ENCODE measurements at places on chromosomes 3 and 15.
A peak's percentile ranks its signal among the peaks of the same experiment; 100 is the strongest.

DNA sequence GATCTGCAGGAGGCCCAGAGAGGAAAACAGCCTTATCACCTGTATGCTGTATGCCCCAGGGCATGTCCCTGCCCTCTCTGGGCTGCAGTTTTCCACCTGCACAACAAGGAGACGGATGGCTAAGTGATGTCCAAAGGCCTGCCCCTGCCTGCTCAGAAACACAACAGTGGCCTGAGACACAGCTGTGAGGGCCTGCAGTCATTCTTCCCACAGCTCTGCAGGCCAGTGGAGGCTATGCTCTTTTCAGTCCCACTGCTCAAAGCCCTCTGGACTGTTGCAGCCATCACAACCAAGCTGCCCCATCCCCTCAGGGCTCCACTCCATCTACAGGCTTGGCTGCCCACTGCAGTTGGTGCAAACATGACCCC lies 5.2 kb upstream of the TBC1D2B start:
- no peak for ATAC-seq

DNA sequence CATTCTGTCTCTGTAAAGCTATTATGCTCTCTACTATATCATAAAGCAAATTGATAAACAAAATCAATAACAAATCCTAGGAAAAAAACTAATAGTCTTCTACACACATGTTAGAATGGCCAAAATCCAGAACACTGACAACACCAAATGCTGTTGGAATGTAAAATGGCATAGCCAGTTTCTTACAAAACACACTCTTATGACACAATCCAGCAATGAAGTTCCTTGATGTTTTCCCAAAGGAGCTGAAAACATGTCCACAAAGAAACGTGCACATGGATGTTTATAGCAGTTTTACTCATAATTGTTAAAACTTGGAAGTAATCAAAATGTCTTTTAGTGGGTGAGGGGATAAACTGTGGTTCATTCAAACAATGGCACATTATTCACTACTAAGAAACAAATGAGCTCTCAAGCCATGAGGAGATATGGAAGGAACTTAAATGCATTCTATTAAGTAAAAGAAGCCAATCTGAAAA lies 32.7 kb downstream of the CADM2 start:
- no peak for ATAC-seq

GRCh38 chr3:115831864-115832263 lies 208.6 kb downstream of the GAP43 start:
- ATAC-seq = no peak

DNA sequence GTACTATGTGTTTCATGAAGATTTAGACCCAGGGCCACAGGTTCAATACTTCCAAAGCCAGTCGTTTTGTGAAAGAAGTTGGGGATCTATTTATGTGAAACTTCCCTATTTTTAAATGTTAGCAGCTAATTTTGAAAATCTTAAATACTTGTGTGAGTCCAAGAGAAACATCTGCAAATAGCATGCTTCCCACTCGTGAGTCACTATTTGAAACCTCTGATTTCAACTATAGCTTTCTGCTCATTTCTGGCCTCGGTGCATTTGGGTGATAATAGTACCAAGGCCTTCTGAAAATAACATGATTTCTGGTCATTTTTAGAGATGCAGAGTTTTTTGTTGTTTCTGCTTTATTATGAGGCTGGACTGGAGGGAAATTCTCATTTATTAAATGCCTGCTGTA lies 110.0 kb downstream of the OPA1 start:
- ATAC-seq = no peak

GRCh38 chr15:80404761-80405553 lies 775 bp downstream of the ARNT2 start:
- peak; percentile 69 for ATAC-seq

DNA sequence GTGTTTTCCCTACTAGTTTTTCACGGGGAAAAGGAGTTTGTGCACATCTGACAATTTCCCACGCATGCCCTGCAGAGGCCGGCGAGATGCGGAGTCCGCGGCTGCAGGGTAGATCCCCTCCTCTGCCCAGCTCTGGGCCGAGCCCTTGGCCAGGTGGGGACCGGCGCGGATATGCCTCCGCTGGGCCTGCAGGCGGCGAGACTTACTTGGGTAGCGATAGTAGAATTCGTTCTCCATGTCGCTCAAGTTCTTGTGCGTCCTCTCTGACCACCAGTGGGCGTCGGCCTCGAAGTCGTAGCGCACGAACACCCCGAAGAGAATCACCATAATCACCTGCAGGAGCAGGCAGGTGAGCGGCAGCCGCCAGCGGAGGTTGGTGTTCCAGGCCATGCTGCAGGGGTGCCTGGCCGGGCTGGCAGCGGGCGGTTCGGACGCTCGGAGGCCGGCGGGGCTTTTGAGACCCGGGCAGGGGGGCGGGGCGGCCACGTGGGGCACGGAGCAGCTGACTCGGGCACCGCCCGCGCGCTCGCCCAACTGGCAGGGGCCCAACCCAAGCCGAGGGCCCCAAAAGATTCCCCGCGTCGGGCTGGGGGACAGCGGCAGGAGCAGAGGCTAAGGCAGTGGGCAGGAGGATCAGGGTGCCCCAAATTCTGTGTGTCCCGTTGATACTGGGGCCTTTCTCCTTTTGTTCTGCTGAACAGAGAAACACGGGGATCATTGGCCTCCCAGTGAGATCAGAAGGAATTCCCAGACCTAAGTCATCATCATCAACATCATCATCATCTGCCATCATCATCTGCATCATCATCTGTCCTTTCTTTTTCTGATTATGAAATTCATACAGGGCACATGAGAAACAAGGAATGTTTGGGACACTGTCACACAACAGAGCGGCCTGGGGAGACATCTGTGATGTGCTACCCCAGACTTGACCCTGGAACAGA lies at the start of gene RHCG:
Gene RHCG (minus strand): TSS at position 429 of the 944 bp plus-strand sequence. CDS start 39 bp downstream, at position 390.
- no peak for ATAC-seq

DNA sequence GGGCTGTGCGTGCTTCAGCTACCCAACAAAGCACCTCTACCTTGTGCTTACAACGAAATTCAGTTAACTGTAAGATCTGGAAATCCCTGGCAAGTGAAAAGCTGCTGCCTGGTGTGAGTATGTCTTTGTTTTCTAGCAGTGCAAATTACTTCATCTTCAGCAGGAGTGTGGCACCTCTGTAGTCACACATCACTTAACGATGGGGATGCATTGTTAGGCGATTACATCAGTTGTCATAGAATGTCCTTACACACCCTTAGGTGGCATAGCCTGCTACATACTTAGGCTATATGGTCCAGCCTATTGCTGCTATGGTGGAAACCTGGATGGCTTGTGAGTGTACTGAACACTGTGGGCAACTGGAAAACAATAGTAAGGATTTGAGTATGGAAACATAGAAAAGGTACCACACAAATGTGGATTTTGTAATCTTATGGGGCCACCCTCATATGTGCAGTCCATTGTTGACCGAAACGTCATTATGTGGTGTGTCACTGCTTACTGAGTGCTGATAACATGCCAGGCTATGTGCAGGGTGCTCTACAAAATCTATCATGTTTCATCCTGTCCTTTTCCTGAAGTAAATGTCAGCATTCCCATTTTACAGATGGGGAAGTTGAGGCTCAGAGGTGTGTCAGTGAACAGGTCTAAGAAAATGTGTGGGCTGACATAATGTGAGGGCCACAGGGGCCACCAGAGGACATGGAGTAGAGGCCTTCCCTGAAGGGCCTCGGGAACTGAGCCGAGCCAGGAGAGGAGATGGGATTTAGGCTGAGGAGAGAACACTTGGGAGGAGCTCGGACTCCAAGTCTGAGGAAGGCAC lies 173.5 kb downstream of the VGLL4 start:
- no peak for ATAC-seq

- ATAC-seq = peak; percentile 58
Observed at GRCh38 chr3:178384321-178385230, 151.7 kb upstream of the KCNMB2 start.

DNA sequence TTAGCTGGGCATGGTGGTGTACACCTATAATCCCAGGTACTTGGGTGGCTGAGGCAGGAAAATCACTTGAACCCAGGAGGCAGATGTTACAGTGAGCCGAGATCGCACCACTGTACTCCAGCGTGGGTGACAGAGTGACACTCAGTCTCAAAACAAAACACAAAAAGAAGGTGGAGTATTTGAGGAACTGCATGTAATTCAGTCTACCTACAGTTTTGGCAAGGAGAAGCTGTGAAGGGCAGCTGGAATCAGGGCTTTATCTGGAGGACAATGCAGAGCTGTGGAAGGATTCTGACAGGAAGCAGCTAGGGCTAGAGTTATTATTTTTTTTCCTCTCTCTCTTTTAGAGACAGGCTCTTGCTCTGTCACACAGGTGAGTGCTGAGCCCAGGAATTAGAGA lies 6.8 kb downstream of the H1-8 start:
- no peak for ATAC-seq

- ATAC-seq = no peak
Observed at GRCh38 chr3:71087143-71088018, 496.1 kb downstream of the FOXP1 start.

GRCh38 chr3:141348837-141349236 lies 19.5 kb upstream of the ZBTB38 start:
- ATAC-seq = no peak

DNA sequence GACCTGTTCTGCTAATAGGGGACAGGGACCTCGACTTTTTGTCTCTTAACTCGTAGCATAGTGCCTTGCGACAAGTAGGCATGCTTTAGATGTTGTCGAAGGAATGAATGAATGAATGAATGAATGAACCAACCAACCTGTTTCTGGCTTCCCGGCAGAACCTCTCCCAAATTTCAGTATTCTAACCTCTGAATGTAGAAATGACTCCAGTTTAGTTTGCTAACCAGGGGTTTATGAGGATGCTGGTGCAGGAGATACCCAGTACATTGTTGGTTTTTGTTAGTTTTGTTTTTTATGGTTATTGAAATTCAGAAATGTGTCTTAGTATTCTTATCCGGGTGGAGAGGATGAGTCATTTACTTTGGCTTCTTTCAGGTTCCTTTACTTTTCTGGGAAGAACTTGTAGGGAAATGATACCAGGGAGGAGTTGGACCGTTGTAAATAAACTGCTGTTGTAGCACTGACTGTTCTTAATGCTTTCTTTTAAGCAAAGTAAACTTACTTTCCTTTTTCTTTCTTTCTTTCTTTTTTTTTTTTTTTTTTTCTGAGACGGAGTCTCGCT lies 29.6 kb upstream of the EHHADH start:
- ATAC-seq = no peak

GRCh38 chr15:80509800-80510199 lies 105.6 kb downstream of the ARNT2 start:
- ATAC-seq = no peak

GRCh38 chr3:81198756-81199155 lies 562.7 kb downstream of the GBE1 start:
- 0 out of 3 replicates have a peak, but pooled peaks have one; percentile 19 for ATAC-seq

DNA sequence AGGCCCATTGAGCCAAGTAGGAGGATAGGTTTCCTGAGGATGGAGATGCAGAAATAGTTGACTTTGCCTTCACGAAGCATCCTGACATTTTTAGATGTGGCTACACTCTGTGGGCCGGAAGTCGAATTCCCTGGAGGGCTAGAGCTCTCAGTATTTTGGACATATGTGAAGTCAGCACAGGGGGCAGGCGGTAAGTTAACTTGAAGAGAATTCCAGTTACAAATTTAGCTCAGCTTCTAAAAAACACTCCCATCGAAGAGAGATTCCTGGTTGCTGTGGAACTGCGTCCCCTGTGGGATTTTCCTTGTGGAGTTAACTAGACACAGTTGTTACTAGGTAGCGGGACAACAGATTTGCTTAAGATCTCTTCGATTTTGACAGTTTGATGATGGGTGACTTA lies 161.9 kb upstream of the RGMA start:
- no peak for ATAC-seq

- ATAC-seq = peak; percentile 63
Observed at GRCh38 chr3:52313774-52314188, 2.3 kb upstream of the DNAH1 start.

DNA sequence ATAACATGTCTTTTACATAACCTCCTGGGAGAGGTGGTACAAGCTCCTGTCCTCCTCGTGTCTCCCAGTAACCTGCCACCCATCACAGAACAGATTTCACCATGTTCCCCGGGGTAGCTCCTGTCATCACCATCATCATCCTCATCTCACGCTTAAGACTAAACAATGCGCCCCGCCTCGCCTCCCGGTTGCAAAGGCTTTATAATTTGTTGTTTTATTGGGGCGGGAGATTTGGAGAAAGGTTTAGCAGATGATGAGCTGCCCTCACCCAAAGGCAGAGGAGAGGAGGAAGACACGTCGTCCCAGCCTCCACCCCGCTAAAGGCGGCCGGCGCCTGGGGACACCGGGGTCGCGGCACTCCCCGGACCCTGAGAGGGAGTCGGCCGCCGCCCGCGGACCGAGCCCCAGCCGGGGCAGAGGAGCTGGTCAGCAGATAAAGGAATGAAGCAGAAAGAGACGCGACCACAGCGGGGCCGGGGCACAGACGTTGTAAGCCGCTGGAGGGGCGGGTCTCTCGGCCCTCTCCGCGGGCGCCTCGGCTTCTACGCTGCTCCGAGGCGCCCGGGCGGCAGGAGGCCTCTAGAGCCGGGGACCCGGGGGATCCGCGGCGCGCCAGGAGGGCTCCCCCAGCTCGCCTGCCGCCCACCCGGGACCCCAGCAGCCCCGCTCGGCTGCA lies 589 bp downstream of the HERC1 start:
- peak; percentile 82 for ATAC-seq

- no peak for ATAC-seq
Observed at GRCh38 chr3:122219242-122219872, 35.9 kb downstream of the CASR start.

- ATAC-seq = peak; percentile 91
Observed at GRCh38 chr3:45817831-45818522, 21.6 kb upstream of the SLC6A20 start.

All from SK-N-SH treated with all-trans-retinoic acid at 6 μM for 48 hours (cell line).